ENCODE measurements at places on chromosomes 3 and 15.

- DNase-seq: no peak
These were observed 530.2 kb upstream of the CBLB start for GRCh38 chr3:106398891-106399600.

DNA sequence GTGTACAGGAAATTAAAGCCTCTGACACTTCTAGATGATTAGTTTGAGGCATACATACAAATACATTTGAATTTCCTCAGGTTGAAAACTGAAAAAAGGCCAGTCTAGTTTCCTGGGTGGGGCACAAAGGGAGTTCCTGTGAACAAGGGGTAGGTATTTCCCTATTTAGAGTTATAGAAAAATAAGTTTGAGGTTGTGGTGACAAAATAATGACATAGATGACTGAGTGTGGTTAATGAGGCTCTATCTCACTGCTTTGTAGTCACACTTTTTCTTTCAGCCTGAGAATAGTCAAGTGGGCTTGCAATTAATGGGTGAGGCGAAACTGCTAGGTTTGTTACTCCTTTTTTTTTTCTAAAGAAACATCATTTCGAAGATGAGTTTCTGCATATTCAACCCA, 4.3 kb downstream of the SLCO3A1 start:
- DNase-seq: no peak

GRCh38 chr3:139135657-139136056, 91.0 kb upstream of the PRR23C start:
- DNase-seq: no peak

GRCh38 chr3:28867836-28868235, 413.0 kb upstream of the RBMS3 start:
- DNase-seq: no peak

DNA sequence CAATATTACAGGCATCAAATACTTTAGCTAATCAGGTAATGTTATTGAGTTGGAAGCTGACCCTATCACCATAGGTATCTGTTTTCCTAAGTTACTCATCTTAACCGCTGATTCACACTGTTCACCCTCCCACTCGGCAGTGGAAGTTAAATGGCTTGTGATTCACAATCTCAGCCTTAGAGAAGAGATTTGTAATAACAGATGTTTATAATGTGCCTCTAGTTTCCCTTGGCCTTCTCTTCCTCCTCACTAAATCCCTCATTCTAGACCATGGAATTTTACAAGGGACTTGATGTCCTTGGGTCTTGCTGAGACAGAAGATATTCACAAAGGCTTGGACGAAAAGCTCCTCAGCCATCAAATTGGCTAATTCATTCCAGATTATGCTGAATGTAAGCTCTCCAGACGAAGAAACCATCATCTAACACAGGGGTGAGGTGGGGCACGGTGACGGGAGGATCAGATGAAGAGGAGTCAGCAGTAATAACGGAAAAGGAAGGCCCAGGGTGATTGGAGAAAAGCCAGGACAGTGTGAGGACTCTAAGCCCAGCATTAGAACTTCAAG, 931.7 kb downstream of the MCTP2 start:
- no peak for DNase-seq

- DNase-seq: no peak
These were observed 11.7 kb downstream of the EDEM1 start for GRCh38 chr3:5198986-5199731.

DNA sequence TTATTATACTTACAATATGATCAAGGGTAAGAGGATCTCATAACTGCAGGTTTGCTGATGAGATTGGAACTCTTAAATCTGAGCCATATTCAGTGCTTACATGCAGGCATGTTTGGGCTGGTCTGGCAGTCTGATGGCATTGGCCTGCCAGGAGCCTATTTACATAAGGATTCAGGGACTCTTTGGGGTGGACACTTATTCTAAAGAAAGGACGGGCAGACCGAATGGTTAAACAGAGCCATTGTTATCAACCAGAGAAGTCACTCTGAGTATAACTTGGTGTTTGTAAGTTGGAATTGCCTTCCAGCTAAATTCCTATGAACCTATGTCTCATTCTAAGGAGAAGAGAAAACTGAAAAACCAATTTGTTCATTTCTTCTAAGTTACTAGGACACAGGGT, 932.8 kb downstream of the IGSF11 start:
- no peak for DNase-seq

DNA sequence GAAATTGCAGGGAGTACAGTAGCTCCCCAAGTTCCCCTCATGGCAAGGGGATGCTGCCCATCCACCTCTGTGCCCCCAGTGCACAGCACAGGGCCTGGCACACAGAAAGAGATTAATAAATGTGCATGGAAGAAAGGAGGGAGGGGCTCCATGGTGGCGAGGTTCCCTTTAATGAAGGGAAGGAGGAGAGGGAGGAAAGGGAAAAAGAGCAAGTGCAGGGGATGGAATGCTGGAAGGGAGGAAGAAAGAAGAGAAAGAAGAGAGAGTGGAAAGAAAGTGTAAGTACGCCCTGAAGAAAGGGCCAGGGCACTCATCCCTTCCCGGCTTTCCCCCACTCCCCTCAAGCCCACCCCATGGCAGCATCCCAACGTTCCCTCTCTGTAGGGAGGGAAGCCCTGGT, 1.5 kb upstream of the VIPR1 start:
- DNase-seq: no peak

All from stimulated activated CD8-positive, alpha-beta memory T cell treated with anti-CD3 and anti-CD28 coated beads, Interleukin-12 subunit alpha, Interleukin-12 subunit beta, amount 100 ng/mL, for 4 hours (primary cell).